ENCODE measurements at places on chromosomes 7 and 10.

DNA sequence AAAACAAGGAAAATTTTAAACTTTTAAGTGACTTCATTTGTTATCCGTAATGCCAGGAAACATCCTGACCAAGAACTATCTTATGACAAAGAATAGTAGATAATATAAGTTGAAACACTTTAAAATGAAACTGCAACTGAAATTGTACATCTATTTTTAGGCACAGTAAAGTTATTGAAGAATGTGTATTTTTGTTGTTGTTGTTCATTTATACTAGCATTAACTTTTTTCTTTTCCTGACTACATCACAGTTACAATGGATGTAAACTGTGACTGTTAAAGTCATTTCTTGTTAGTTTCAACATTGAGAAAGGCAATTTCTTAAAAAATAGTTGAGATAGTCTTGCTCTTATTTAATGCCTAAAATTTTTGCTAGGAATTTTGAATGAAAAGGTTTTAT lies 2.6 kb downstream of the CPED1 start:
- no peak for DNase-seq

- no peak for DNase-seq
Measured at GRCh38 chr7:132475669-132476116, 100.6 kb downstream of the PLXNA4 start.

GRCh38 chr10:128220021-128220420 lies 93.8 kb upstream of the MKI67 start:
- DNase-seq = no peak

DNA sequence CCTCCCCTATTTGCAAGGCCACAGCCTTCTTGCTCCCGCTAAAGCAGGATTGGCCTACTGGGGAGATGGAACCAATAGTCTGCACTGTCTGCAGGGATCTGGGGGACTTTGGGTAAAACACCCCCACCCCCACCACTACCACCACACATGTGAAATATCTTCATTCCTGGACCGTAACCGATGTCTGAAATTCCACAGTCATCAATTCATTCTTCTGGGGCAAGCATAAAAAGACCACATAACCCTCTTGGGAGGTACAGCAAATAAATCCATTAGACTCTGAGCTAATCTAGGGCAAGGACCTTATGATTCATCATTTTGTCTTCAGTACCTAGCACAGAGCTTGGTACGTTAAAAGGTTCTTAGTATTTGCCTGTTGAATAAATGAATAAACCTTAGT lies 307.8 kb downstream of the GPAM start:
- DNase-seq = no peak

- DNase-seq = no peak
Measured at GRCh38 chr7:121519548-121520521, 123.7 kb upstream of the FAM3C start.

All from right lung (tissue), 10 donors.